Astrocyte of the hippocampus (primary cell): ENCODE measurements at places on chromosomes 4 and X.
A peak's percentile ranks its signal among the peaks of the same experiment; 100 is the strongest.

GRCh38 chr4:77050962-77051361 lies 24.8 kb downstream of the CCNI start:
- DNase-seq: no peak

GRCh38 chrX:100447655-100448397 lies 37.8 kb upstream of the PCDH19 start:
- peak; percentile 61 for DNase-seq

GRCh38 chrX:115368876-115369275 lies 79.4 kb downstream of the LUZP4 start:
- no peak for DNase-seq

DNA sequence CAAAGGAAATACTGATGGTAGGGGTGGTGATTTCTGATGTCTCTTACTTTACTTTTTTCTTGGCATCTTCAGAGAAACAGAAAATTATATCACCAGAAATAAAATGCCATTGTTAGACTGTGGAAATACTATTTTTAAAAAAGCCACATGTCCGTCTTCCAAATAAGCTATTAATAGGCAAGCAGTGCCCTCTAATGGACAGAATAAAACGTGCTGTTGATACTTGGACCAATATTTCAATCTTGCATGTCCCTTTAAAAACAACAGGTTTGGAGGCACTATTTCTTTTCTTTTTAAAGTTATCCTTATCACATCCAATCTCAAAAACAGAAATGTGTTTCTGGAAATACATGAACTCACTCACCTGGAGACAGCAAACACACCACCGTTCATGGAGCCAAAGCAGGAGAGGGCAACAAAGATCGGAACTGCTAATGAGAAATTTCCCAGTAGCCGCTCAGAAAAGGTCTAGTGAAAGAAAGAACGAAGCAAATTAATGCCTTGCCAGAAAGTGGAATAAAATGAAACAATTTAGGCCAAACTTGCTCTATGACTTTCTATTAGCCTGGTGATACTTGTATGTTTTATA lies 59.2 kb downstream of the SLC7A11 start:
- DNase-seq: peak; percentile 75

GRCh38 chr4:155676430-155676825 lies 9.8 kb downstream of the GUCY1A1 start:
- peak; percentile 12 for DNase-seq

- DNase-seq: no peak
Measured at GRCh38 chrX:46168254-46168653, 377.0 kb downstream of the ZNF674 start.

- DNase-seq: no peak
Measured at GRCh38 chr4:32342054-32342453, 1621.9 kb downstream of the PCDH7 start.

- DNase-seq: no peak
Measured at GRCh38 chrX:124239324-124239723, 93.1 kb upstream of the TEX13D start.

GRCh38 chr4:102537269-102537668 lies 36.1 kb downstream of the NFKB1 start:
- no peak for DNase-seq

DNA sequence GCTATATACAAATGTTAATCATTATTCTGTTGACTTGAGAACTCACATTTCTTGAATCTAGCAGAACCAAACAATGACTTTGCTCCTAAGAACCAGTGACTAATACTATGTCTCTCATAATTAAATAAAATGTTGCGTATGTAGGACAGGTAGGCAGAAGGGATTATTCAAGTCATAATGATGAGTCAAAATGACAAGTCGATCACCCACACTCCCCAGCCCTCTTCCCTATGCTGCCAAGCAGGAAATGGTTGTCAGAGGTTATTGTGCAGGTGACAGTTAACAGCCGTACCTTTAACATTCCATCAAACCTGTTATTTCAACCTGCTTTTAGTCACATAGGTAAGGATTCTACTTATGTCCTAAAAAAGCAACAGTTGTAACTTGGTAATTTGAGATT lies 22.0 kb upstream of the STK26 start:
- DNase-seq: no peak
